T-helper 2 cell (primary cell): ENCODE measurements at places on chromosomes 12 and 14.

DNA sequence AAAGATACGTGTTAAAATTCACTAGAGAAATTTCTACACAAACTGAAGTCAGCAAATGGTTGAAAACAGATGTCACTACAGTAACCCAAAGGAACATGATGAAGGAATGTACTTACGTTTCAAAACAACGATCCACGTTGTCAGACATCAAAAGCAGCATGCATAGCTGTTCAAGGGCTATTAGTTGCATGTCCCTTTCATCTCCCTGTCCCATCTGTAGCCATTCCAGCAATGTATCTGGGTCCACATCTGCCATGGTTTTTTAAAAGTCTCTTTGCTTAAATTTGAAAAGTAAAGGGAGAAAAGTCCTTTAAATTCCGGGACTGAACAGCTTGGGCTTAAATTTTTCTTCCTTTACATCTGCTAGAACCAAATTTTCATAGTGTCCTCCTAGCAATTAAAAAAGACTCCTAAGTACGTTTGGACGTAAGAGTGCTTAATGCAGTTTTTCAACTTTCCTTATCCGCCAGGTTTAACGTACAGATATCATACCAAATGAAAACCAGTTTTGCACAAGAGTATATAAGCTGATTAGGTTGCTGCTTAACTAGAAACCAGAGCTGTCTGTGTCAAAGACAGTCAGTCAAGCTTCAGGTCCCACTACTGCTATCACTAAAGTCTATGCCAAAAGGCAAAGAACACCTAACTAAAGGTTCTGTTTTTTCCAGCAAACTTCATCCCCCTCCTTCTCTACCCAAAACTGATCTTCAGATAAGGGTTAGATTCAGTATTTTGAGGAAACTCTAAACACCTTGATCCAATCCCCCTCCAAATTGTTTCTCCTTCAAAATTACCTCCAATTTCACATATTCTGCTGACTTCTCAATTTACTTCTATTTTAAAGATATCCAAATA, 1.7 kb downstream of the HECTD1 start:
- no peak for DNase-seq

GRCh38 chr12:92049403-92049802, 96.2 kb downstream of the BTG1 start:
- DNase-seq = no peak

- DNase-seq = no peak
These were observed 165.4 kb downstream of the GCH1 start for GRCh38 chr14:54737132-54737711.

GRCh38 chr12:106138633-106139421, at the start of gene NUAK1:
Gene NUAK1 (minus strand): TSS chr12:106138954. CDS start chr12:106138653, 301 bp downstream.
- no peak for DNase-seq

DNA sequence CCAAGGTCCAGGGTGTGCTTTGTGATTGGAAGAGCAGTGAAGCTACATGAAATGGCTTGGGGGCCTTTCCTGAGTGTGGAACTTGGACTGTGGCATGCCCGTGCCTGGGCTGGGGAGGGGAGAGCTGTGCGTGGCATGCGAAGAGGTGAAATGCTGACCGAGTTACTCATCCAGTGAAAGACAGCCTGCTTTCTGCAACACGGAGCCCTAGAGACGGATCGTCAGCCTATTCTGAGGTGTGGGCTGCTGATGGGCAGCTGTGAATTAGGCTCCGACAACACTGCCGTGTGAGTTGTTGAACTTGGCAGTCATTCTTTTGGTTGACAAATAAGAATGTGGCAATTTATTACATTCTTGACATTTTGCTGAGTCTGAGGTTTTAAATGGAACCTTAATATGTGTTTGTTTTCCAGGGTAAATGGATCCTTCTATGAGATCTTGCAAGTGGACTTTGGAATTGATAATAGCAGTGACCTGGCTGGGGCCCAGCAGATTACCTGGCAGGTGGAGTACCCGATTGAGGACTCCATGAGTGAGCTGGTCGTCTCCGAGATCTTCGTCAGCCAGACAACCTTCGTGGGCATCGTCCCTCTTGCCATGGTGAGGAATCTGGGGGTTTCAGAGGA, 453.9 kb downstream of the AACS start:
- no peak for DNase-seq

DNA sequence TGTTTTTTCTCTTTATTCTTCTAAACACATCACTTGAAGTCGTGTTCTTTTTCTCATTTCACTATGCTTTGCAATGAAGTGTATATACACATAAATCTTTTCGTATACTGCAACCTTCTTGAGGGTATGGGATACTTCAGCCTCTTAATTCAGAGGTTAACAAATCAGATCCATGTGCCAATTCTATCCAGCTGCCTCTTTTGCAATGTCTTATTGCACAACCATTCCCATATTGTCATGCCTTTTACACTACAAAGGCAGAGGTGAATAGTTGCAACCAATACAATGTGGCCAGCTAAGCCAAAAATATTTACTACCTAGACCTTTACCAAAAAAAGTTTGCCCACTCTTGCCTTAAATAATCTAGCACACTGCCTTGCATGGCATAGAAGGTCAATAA, 224.5 kb upstream of the FOXG1 start:
- no peak for DNase-seq
